NCI-H460 (cell line): ENCODE measurements at places on chromosomes 3 and 15. TPM values are rescaled to one million over a fixed set of nuclear protein-coding genes. Genes with fewer than 3 reads are reported as not detected.

SLC15A2 gene
- 0.25 and 1.4 TPM in 2 replicates for total RNA-seq

SMCO1 gene
- total RNA-seq, result not detected in 2 replicates

SMAD3 gene
- total RNA-seq, result 8.0 and 12.3 TPM in 2 replicates

LRRC2 gene
- total RNA-seq, result not detected in 2 replicates

CMTM8 gene
- 4.9 and 6.0 TPM in 2 replicates for total RNA-seq

DAZL gene
- total RNA-seq, result 1.8 TPM in 2 replicates

THRB gene
- total RNA-seq, result 1.7 and 2.8 TPM in 2 replicates

LRCH3 gene
- total RNA-seq, result 38.6 and 45.9 TPM in 2 replicates
